ENCODE measurements at places on chromosomes 7 and 10. TPM values are rescaled to one million over a fixed set of nuclear protein-coding genes. Genes with fewer than 3 reads are reported as not detected.

The PDE1C gene
- total RNA-seq = 3.2 TPM

The CYP2C8 gene
- total RNA-seq = not detected

The TRIP6 gene
- total RNA-seq = 80.7 TPM

The PAPSS2 gene
- 4.8 TPM for total RNA-seq

The ZDHHC6 gene
- total RNA-seq = 10.0 TPM

The DIP2C gene
- total RNA-seq = 6.2 TPM

The NPTX2 gene
- 4.2 TPM for total RNA-seq

The PALS2 gene
- 2.7 TPM for total RNA-seq

The NUTM2E gene
- total RNA-seq = not detected

The PNLIP gene
- 0.32 TPM for total RNA-seq

The GCK gene
- 0.25 TPM for total RNA-seq

The ASB10 gene
- not detected for total RNA-seq

The CTAGE4 gene
- 28.2 TPM for total RNA-seq

The PNLIPRP3 gene
- total RNA-seq = 82.8 TPM

The SFRP4 gene
- total RNA-seq = 0.15 TPM

The ZNF804B gene
- not detected for total RNA-seq

The GIMAP4 gene
- 10.6 TPM for total RNA-seq

The NSMCE4A gene
- 55.4 TPM for total RNA-seq

The TRIM4 gene
- 60.0 TPM for total RNA-seq

The TMEM139 gene
- 7.8 TPM for total RNA-seq

The HGF gene
- 1.4 TPM for total RNA-seq

The SLC13A1 gene
- not detected for total RNA-seq

All from lower leg skin (tissue), 4 donors.